Astrocyte of the hippocampus (primary cell): ENCODE measurements at places on chromosomes 2 and 18.

GRCh38 chr2:166335284-166335683 lies 40.5 kb downstream of the SCN9A start:
- no peak for DNase-seq

GRCh38 chr2:227348324-227348723 lies 23.3 kb downstream of the MFF start:
- no peak for DNase-seq

- DNase-seq: no peak
Observed at GRCh38 chr2:240199133-240199870, 58.8 kb upstream of the OTOS start.

DNA sequence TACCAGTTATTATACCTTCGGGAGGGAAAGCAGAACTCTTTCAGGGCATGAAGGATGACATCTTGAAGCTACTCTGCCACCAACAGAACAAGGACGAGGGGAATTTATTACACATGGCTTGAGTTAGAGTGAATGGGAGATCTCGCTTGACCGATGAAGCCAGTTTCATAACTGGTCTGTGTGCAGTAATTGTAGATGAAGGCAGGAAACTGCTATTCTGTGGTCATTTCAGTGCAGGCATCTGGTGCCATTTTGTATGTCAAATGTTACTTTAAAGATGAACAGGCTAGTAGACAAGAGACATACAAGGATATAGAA lies 20.5 kb downstream of the GREB1 start:
- no peak for DNase-seq

GRCh38 chr2:172108587-172108930 lies 5.9 kb upstream of the DLX2 start:
- no peak for DNase-seq

DNA sequence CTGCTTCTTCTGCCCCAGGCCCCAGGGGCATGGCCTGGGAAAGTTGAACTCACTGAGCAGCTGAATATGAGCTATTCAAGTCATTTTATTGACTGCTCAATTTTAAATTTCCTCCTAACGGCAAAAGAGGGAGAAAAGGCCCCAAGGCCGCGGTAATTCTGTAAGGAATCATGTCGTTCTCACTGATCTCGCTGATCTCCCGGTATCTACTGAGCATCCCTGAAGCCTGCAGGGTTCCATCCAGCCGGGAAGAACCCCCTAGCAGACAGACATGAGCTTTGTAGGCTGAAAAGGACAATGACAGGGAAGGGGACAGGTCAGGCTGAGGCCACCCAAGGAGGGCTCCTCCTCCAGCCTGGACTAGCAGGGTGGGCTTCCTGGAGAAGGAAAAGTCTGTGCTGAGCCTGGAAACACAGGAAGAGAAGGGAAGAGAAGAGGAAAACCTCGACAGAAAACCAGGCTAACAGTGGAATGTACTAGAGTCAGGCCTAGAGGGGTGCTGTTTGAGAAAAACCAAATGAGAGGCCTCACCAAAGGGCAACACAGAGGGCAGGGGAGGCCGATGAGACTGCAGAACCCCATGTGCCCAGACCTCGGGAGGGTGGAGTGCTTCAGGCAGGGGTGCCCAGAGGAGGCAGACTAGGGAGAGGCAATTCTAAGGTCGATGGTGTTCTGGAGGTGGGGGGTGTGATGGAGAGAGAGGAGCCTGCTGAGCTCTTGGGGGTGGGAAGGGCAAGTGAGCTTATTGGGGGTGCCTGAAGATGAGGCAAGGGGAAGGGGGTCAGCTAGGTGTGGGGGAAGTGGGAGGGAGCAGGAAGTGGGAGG lies 2.9 kb upstream of the NPPC start:
- DNase-seq: no peak
